ENCODE measurements at places on chromosomes 5 and 9.

DNA sequence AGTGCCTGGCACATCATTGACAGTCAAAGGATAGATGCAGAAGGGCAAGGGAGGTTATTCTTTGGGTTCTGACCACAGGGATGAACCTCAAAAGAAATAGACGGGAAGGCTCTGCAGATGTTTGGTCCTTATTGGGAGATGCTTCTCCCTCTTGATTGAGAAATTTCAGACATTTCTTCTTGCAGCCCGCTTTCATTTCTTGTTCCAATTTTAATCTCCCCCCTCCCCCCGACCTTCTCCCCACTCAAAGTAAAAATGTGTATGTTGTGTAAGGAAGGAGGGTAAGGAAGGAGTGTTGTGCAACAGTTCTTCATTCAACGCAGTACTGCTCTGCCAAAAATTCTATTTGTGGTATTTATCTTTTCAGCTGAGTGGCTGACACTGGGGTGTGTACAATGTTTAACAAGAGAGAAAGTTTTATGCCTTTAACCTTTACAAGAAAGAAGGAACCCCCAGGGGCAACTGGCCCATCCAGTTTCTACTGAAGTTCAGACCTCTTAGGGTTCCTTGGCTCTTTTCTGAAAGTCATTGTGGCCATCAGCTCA lies 46.3 kb upstream of the TNFSF15 start:
- DNase-seq, result no peak

GRCh38 chr9:134100040-134100439 lies 32.2 kb upstream of the BRD3 start:
- DNase-seq, result no peak

DNA sequence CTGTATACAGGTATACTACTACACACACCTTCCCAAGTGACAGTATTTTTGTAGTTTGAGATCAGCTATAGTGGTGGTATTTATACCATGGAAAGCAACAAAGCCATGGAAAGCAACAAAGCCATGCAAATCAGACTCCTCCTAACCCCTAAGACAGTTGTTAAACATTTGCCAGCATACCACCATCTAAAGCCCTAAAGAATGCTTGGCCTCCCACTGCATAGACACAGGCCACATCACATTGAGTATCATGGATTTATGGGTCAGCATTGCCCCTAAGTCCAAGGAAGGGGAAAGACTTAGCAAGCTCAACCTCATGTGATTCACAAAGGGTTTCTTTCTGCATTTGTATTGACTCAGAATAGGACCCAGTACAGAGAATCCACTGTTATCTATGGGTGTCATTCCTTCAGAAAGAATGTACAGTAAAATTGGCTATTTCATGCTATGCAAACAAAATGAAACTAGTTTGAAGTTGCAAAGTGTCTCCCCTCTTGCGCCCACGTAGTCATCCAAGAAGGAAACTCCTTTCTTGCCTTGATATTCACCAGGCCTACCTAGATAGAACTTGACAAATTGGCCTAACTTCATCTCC lies 70.4 kb upstream of the IQGAP2 start:
- DNase-seq, result no peak

DNA sequence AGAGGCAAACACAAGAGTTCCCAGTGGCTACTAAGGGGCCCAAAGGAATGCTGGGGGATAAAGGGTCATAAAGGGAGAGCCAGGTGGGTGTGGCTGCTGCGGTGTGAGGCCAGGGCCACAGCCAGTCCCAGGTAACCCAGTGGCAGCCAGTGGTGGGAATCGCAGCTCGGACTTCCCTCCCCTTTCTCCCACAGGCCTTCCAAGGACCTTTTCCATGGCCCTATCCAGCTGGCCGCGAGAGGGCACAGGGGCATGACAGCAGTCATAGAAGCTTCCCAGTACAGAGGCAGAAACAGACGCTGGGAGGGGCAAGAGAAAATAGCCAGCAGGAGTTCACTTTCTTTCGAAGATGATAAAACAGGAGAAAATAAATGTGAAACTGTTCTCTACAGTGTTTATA lies 257.6 kb downstream of the SEMA5A start:
- DNase-seq, result no peak

DNA sequence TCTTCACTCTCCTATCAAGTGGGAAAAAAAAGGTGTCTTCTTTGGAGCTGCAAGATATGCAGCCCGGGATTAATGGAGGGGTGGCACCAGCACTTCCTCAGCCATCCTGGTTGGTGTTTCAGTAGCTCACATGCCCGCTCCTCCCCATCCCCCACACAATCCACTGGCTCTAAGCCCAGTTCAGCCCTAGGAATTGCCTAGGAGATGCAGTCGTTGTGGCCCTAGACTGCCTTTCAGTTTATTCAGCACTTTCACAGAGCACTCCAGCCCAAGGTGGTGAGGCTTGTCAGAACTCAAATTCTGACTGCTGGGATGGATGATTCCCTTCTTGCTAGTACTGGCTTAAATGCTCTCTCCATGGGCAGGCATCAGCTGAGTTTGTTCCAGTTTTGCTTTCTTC lies 35.1 kb upstream of the EDIL3 start:
- no peak for DNase-seq

GRCh38 chr5:56910210-56910965 lies 992 bp downstream of the SETD9 start:
- peak; percentile 43 for DNase-seq

- no peak for DNase-seq
Measured at GRCh38 chr5:137611794-137612435, 112.8 kb upstream of the SPOCK1 start.

- no peak for DNase-seq
Measured at GRCh38 chr9:35014517-35014916, 25.0 kb downstream of the DNAJB5 start.

GRCh38 chr9:69801989-69802388 lies 18.6 kb upstream of the CFAP95 start:
- DNase-seq, result no peak

DNA sequence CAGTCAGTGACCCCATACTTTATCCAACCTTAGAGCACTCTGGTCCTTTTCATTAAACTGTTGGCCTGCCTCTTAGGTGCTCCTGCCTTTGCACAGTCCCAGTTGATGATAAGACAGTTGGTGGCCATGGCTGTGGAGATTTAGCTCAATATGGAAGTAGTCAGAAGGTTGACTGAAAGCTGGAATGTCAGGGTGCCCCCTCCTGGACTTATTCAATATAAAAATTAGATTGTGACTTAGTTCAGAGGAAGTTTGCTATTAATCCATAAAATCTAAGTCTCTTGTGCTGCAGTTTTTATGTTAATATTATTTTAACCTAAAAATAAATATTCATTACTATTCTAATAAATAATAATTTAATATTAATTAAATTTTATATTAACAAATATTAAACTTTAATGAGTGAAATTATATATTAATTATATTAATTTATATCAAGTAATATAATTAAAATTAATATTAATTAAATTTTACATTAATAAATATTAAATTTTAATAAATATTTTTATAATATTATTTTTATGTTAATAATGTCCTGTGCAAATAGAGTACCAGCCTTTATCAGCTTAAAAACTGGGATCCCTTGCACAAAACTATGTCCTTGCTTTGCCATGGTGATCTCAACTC lies 77.7 kb upstream of the ADAMTSL1 start:
- no peak for DNase-seq

- DNase-seq, result no peak
Measured at GRCh38 chr9:33799928-33800704, 4.8 kb downstream of the PRSS3 start.

DNA sequence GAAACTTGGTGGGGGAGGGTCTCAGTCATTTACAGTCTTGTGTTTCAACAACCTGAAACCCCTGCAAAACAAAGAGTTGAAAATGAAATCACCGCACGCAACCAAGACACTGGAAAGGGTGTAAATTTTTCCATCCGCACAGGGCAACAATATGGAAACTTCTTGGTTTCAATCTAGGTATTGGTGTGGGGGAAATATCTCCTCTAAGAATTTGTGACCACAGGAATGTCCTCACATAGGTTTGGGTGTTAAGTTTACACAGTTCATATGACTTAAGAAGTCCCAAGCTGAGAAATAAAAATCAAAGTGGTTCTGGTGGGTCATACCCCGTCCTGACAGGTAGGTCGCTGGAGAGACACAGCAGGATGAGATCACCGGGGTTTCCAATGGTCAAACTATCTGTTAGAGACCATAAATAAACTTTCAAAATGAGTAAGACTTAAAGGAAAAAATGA lies 51.9 kb upstream of the PIP5K1B start:
- DNase-seq, result no peak

DNA sequence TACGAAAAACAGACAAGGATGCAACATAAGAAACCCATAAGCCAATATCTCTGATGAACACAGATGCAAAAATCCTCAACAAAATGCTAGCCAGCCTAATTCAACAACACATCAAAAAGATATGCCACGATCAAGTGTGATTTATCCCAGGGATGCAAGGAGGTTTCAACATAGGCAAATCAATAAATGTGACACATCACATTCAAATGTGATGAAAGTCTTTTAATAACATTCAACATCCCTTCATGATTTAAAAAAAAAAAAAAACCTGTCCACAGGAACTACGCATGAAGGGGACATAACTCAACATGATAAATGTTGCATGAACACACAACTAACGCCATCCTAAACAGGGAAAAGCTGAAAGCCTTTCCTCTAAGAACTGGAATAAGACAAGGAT lies 102.2 kb downstream of the PLPP1 start:
- DNase-seq, result no peak

- no peak for DNase-seq
Measured at GRCh38 chr9:106287731-106288130, 575.2 kb upstream of the ZNF462 start.

GRCh38 chr5:10352430-10353240 lies 860 bp upstream of the MARCHF6 start:
- DNase-seq, result no peak

DNA sequence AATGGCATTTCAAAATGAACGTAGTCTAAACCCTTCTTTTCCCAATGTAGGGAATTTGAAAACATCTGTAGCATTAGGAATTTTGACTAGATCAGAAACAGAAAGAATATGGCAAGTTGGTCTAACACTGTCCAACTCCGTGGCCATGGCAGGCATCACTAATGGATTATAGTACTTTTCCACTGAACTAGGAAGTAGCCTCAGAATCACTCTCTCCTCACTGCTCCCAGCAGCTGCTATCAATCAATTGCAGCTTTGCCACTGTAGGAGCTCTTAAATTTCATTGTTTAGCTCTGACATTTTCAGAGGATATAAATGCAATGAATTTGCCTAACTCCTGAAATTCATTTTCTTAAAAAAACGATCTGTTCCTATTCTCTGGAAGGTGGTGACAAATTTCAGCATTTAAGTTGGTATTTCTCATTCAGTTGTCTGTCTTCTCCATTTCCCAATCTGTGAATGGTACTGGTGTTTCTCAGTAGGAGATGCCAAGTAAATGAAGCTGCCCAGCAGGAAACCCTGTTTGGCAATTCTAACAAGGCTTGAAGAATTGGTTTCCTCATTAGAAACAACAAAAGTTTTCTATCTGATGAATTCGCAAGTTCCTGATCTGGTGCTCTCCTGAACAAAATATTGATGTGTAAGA lies 64.7 kb downstream of the TLR4 start:
- DNase-seq, result no peak

GRCh38 chr9:114957558-114957957 lies 27.2 kb upstream of the TNFSF8 start:
- no peak for DNase-seq

GRCh38 chr5:144318011-144318410 lies 147.3 kb downstream of the KCTD16 start:
- no peak for DNase-seq

GRCh38 chr9:35112257-35113020 lies 3.2 kb downstream of the ATOSB start:
- no peak for DNase-seq

GRCh38 chr5:110398951-110399350 lies 327.5 kb downstream of the TMEM232 start:
- no peak for DNase-seq

- no peak for DNase-seq
Measured at GRCh38 chr9:107638521-107639310, 149.1 kb upstream of the KLF4 start.

DNA sequence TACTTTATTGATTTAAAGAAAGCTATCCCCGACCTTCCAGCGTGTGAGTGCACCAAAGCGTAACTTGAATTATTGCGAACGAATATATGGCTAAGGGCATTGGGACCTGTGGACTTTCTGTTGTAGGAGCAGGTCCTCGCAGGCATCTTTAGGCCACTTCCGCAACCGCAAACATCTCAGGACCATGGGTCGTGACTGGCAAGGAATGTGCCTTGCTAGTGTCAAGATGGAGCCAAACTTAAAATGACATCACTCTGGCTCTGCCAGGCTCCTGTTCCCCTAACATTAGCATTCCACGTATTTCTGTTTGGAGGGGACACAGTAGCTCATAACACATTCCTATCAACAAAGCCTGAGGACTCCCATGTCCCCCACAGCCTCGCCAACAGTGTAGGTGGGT lies 44.1 kb upstream of the OLFM1 start:
- DNase-seq, result peak; percentile 1

- no peak for DNase-seq
Measured at GRCh38 chr9:117704597-117704996, 394 bp downstream of the TLR4 start.

- no peak for DNase-seq
Measured at GRCh38 chr5:18534119-18534518, 899.9 kb downstream of the TAF11L14 start.

DNA sequence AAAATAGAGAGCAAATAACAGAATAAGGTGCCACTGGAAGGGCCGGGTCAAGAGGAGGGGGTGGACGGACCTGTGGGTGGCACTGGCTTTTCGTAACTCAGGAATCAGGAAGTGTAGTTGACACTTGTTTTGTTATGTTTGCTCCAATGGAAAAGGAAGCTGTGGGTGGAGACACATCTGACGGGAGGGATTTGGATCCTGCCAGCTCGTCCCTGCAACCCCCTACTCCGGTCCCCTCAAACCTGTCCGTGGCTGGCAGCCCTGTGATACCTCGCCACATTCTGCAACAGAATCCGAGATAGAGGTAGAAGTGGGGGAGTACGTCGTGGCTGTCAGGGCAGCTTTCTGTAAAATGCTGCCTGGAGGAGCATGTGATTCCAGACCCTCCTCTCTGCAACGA lies 104.2 kb upstream of the IER5L start:
- no peak for DNase-seq

DNA sequence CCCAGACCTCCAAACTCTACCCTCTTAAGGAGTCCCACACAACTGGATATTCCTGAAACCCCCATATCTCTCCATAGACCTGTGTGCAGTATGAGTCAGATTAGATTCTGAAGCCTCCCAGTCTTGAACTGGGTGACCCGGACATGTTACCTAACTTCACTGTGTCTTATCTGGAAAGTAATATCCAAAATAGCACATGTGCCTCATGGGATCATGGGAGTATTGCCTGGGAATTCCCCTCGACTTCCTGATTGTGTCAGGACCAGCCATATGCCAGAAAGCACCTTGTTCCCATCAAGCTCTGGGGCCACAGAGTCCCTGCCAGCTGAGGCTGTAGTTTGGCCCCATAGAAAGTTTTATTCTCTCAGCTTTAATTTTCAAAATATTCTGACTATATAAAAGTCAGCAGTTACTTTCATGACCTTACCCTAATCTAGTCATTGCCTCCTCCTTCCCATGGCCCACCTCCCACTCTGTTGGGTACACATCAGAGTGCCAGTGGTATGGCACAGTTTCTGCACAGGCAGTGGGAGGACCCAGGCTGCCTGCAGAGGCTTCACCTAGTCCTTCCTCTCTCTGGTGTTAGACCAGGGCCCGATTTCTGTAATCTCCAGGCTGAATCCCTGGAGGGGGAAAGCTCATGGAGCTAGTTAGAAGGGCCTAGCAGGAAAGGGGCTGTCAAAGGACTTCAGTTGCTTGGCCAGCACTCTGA lies 19.5 kb upstream of the B4GALT1 start:
- no peak for DNase-seq

GRCh38 chr5:59387127-59387526 lies 506.4 kb downstream of the PDE4D start:
- no peak for DNase-seq
